Right hindlimb (tissue), 1 donor: ENCODE measurements at places on chromosomes 16 and 17.
A peak's percentile ranks its signal among the peaks of the same experiment; 100 is the strongest.

DNA sequence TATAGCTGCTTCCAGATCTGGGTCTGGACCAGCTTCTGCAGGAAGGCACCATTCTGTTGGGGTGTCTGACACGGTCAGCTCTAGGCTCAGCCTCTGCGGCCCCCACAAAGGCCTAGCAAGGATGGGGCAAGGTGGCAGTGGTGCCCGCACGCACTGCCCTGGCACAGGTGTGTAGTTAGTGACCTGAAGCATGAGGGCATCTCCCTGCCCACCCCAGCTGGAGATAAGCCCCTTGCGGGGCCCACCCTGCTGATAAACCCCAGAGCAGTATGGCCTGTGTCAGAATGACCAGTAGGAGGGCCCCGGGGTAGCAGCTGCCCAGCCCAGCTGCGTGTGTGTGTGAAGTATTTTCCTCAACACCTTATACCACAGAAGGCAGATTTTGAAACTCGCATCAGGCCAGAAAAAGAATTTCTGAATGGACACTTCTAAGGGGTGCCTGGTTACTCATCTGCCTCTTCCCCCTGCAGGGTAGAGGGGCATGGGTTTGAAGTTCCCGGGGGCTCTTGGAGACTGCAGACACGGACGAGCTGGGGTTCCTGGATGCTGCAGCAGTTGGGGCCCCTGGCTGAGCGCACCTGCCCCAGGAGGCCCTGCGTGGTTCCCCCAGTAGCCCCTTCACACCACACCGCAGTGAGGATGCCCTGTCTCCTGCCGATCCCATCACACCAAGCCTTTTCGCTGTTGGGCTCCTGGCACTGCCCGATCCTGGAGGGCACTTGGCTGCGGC lies 4.5 kb downstream of the ARHGDIA start:
- peak; percentile 40 for DNase-seq

- DNase-seq, result no peak
Measured at GRCh38 chr16:58584831-58585505, 44.7 kb downstream of the CNOT1 start.

DNA sequence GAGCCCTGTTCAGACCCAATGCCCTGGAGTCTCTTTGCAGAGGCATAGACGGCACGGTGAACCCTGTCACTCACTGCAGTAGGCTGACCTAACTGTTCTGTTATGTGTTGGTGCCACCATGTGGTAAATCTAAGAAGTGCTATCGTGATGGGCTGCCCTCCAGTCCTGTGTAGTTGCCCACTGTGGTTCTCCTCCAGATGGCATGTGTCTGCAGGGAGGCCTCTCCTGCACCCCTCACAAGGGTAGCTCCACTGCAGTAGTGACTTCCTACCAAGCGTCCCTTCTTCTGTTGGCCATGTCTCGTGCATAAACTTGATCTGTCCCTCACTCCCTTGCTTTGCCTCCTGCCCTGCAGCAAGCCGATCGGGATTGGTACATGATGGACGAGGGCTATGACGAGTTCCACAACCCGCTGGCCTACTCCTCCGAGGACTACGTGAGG lies 5.8 kb downstream of the DHX38 start:
- DNase-seq, result peak; percentile 48

DNA sequence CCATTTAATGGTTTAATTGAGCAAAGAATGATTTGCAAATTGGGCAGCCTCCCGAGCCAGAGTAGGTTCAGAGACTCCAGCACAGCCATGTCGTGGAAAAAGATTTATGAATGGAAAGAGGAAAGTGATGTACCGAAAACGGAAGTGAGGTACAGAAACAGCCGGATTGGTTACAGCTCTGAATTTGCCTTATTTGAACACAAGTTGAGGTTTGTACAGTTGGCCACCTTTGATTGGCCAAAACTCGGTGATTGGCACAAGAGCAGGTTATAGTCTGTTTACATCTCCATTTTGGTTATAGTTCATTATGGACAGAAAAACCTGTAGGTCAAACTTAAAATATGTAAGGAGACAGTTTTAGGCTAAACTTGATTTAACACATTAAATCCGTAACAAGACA lies 44.5 kb downstream of the TENT4B start:
- DNase-seq, result no peak

- peak; percentile 78 for DNase-seq
Measured at GRCh38 chr16:66357523-66357928, 9.0 kb upstream of the CDH5 start.

DNA sequence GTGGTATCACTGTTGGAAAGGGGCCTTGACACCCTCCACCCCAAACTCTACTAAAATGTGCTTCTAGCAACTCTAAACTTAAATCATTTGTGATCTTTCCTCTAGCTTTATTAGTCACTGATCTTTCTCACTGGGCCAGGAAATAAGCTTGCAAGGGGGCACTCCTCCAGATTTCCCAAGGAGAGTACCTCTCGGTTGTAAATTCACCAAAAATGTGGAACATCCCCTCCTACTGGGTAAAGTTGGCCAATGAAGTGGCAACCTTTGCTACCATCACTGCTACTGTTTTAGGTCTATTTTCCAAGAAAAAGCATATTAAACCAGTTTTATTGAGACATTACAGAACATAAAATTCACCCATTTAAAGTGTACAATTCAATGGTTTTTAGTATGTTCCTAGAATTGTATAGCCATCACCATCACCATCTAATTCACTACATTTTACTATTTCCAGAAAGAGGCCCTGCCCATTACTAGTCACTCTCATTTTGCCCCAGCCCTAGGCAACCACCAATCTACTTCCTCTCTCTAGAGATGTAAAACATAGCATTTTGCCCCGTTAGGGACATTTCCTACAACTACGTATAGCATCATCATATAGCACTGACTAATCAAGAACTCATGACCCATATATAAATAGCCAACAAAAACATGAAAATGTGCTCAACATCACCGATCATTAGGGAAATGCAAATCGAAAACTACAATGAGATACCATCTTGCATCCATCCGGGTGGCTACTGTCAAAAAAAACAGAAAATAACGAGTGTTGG lies 44.6 kb upstream of the ADCY9 start:
- DNase-seq, result no peak

DNA sequence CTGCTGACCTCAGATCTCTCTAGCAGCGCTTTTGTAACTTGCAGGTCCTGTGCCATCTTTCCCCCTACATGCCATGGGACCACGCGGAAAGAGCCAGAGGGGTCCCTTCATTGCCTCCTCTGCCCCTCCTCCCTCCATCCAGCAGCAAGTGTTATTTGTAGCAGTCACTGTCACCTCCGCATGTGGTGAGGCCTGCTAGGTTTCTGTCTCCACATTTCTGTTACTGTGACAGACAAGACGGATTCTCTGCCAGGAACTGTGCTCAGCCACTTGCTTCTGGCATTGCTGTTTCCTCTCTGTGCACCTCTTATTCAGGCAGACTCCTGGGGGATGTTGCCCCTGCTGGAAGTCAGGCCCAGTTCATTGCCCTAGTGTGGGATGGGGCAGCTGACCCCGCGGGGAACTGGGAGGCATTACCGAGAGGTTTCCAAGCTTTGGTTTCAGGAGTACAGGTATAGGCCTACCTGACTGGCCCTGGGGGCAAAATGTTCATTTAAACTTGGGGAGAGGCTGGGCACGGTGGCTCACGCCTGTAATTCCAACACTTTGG lies 61.2 kb downstream of the RAB11FIP4 start:
- DNase-seq, result no peak

DNA sequence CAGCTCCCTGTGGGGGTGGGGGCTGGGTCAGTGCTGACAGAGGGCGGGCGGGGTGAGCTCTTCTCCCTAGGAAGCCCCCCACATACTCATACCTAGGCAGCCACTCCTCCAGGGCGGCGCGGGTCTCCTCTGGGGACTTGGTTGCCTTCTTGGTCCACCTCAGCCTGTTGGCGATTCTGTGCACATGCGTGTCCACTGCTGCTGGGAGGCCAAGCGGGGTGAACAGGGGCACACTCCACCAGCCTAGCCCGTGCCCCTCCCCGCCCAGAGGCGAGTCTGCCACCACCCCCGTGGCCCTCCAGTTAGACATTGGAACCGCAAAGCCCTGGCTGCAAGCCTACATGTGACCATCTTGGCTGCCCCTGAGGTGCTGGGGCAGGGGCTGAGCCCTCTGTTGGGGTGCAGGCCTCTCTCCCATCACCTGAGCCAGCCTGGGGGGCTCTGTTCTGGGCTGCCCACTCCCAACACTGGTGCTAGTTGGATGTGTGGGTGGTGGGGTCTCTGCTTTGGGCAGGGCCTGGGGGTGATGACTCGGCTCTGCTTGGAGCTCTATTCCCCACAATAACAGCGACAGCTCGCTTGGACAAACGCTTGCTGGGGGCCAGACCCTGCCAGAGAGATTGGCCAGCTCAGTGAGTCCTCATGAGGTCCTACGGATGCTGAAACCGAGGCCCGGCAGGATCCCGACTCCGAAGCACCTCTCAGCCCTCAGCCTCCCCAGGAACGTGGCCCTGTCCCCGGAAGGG lies 7.4 kb downstream of the NTHL1 start:
- DNase-seq, result peak; percentile 49

DNA sequence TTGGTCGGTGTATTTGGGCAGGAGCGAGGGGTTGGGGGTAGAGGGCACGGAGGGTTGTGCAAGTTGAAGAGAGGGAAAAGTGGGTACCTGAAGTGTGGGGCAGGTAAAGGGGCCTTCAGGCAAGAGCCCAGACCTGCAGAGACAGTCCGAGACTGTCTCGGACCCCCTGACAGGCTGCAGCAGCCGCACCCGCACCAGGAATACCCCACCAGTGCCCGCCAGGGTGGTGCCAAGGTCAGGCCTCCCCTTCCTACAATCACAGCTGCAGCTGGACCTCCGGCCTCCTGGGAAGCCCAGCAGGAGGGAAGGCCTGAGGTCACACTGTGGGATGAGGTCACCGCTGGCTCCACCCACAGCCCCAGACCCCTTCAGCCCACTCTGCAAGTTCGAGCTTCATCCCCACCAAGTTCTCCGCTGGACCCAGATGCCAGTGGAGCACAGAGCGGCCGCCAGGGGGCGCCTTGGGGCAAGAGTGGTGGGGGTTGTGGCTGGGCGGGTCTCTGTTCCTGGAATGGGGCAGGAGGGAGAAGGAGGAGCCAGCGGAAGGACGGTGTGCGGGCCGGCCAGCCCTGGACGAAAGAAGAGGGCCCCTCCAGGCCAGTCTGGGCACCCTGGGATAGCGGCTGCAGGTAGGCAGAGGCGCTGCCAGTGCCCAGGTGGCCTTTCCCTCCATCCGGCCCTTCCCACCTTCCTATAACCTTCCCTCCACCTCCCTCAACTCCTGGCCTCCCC lies at the start of gene HSD3B7:
Gene HSD3B7 (plus strand): TSS at position 539 of the 732 bp plus-strand sequence. CDS start 452 bp downstream, outside the sequence.
- DNase-seq, result peak; percentile 92

GRCh38 chr17:7250695-7251627 lies 573 bp downstream of the CTDNEP1 start:
- DNase-seq, result peak; percentile 33

DNA sequence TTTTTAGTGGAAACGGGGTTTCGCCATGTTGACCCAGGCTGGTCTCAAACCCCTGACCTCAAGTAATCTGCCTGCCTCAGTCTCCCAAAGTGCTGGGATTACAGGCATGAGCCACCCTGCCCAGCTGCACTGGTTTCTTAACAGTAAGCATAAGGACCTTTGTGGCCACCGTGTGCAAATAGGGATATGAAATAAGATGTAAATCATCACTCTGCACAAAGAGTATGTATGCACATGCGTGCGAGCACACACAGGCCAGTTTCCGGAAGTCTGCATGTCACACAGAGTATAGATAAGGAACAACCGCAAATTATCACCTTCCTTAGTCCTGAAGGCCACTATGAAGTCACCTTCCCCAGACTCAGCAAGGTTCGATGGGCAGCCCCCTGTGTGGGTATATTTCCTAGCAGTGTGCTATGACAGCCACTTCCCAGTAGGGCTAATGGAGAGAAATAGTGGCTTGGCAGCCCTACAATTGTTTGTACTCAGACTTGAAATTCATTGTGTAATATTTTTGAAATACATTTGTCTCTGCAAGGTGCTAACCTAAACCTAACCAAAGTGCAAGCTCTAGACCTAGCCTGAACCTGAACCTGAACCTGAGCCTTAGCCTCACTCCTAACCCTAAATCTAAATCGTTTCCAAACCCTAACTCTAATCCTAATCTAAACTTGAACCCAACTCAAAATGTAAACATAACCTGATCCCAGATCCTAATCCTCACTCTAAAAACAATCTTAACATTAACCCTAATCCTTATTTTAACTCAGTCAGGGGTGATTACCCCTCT lies 48.4 kb upstream of the SKAP1 start:
- DNase-seq, result no peak
